Astrocyte (in vitro differentiated cells and primary cell): ENCODE measurements at places on chromosomes 13 and 19. TPM values are rescaled to one million over a fixed set of nuclear protein-coding genes. Genes with fewer than 3 reads are reported as not detected.

GRCh38 chr13:45328661-45329111 lies 12.3 kb downstream of the TPT1 start:
- DNase-seq = peak; percentile 92

GRCh38 chr13:69828527-69828926 lies 279.1 kb upstream of the ATXN8OS start:
- DNase-seq = no peak

B3GNT8 gene
- 2.5 and 3.0 TPM in 2 replicates for total RNA-seq

GRCh38 chr13:68410007-68410406 lies 1179.9 kb upstream of the PCDH9 start:
- DNase-seq = no peak

DNA sequence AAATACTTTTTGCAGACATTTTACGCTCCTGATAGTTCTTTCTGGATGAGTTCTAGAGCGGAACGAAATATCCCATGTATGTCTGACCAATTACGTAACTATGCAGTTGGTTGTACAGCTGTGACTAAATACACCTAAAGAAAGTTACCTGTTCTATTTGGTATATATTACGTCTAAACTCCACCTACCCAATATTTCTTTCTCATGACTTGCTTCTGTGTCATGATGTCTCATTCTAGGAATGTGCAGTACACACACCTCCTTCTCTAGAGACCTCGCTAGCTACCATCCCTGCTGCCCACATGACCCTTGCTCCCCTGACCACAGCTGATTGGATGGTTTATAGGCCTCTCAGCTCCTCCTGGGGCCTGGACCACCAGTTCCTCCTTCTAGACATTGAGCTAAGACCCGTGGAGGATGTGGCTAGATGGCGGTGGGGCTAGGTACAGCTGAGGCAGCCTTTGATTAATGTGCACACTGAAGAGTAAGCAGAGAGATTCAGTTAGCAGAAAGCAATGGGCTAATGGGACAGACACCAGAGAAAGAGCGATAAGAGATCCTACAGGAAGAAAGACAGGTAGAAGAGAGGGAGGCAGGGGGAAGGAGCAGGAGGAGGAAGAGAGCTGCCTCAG lies 422.1 kb downstream of the COG6 start:
- DNase-seq = no peak

FUT1 gene
- 0.65 and 0.91 TPM in 2 replicates for total RNA-seq

GRCh38 chr19:56622374-56622773 lies 20.6 kb upstream of the SMIM17 start:
- DNase-seq = no peak
